Tibial artery (tissue), 4 donors: ENCODE measurements at places on chromosomes 11 and 22.
A peak's percentile ranks its signal among the peaks of the same experiment; 100 is the strongest.

DNA sequence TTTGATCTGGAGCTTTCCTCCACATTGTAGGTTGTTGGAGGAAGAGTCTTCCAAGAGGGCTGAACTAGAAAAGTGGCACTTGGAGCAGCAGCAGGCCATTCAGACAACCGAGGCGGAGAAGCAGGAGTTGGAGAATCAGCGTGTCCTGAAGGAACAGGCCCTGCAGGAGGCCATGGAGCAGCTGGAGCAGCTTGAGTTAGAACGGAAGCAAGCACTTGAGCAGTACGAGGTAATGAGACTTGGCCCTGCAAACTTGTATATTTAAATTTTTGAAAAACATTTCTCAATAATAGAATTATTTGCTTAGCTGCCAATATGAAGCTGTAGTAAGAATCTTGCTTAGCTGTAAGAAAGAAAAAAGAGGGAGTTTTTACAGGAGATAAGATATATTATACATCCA is 84.0 kb downstream of the SWAP70 start:
- DNase-seq = no peak

- DNase-seq = peak; percentile 47
These were observed 32.2 kb downstream of the RPL3 start for GRCh38 chr22:39287076-39287725.

DNA sequence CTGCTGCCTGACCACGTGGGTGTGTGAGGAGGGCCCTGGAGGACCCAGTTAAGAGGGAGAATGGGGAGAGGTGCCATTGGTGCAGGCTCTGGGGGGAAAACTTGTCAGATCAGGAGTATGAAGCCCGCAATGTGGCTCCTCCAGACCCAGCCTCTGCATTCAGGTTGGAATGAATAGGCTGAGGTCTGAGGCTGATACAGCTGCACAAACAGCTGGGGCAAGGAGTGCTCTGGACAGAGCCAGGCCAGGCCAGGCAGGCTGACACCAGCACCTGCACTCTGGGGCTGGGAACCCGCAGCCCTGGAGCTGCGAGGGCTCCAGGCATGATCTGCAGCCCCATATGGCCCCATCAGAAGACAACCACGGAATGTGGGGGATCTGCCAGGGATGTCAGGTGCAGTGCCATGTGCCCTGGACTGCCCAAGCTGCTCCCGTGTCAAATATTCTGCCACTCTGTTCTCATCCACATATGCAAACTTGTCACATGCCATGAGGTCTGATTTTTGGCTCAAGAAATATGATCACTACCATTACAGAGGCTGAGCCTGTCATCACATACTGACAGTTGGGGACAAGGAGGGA is 27.2 kb upstream of the KCNJ11 start:
- no peak for DNase-seq

DNA sequence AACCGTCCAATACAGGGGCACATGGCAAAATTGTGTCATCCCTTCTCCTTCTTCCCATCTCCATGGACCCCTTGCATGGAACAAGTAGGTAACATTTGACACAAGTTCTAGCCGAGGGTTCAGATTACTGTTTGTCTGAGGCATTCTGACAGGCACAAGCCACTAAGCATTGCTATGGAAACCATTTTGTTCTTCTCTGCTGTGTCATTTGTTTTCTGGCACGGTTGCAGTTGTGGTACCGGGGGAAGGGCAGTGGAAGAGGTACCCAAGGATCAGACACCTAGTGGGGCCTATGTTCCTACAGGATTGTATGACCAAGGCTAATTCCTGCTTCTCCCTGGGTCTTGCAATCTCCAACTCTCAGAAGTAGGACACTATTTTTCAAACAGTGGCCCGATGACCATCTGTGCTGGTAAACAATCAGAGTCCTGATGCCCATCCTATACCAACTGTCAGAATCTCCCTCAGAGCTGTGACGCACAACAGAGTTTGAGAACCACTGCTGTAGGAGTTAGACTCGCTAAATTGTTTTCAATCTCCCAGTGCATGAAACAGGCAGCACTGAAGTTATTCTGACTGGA is 69.3 kb downstream of the KCNC1 start:
- no peak for DNase-seq

DNA sequence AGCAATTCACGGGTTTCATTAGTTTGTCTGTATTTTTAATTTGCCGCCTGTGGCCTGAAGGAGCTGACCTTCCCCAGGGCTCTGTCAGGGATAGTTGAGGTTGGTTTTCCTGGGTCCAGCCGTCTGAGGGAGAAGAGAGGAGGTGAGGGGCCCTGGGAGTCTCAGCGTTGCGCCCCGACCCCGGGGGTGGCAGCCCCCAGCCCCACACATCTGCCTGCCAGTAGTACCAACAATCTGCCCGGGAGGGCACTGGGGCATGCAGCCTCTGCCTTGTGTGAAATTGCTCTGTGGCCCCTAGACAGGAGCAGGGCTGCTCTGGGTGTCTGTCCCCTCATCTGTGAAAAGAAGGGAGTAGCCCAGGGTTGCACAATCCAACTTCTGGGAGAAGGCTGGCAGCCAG is 6.6 kb downstream of the B3GAT1 start:
- DNase-seq = no peak

DNA sequence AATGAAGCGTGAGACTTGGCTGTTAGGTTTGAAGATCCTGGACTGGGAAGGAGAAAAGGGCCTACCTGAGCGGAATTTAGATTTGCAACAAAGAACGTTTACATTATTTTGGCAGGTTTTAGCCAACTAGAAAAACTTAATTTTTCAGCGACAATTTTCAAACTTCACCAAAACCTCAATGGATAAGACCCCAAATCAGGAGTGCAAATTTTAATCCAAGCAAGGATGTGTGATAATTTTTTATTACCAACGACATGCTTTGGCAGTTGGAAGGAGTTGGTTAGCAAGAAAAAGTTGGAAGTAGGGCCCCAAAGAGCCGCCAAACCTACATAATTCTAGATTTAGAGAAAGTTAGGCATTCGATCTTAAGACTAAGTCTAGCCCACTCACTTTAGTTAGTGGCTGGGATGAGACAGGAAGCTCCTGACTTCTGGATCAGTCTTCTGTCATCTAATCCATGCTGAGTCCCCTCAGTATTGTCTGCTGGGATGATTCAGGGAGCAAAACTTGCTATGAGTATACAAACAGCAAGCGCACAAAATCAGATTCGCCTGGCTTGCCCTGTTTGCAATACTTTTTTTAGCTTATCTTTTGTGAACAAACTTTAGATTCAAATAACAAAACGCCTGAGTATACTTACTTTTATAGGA is 787 bp upstream of the RDX start:
- DNase-seq = no peak
